ENCODE measurements at places on chromosomes 13 and 19.

DNA sequence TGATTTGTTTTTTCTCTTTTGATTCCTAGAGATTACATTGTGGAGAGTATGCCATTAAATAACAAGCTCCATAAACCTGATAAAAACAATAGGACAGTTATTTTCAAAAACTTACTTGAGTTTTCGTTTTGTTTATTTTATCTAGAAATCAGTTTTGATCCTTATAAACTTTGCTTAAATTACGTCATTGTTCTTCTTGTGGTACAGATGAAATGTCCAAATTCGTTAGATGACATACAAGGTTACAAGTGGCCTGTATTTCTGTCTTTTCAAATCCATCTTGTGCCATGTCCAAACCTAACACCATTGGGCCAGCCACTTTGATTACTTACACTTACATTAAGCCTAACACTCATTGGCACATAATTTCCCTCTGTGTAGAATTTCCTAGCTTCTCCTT, 372.0 kb downstream of the PCDH9 start:
- DNase-seq = no peak

GRCh38 chr19:41552558-41552957, 23.4 kb upstream of the CEACAM21 start:
- no peak for DNase-seq

- no peak for DNase-seq
These were observed 10.1 kb downstream of the BCL3 start for GRCh38 chr19:44758596-44758995.

- no peak for DNase-seq
These were observed 376.4 kb downstream of the MTUS2 start for GRCh38 chr13:29196409-29197074.

GRCh38 chr19:33461256-33462111, 60.1 kb downstream of the PEPD start:
- no peak for DNase-seq

DNA sequence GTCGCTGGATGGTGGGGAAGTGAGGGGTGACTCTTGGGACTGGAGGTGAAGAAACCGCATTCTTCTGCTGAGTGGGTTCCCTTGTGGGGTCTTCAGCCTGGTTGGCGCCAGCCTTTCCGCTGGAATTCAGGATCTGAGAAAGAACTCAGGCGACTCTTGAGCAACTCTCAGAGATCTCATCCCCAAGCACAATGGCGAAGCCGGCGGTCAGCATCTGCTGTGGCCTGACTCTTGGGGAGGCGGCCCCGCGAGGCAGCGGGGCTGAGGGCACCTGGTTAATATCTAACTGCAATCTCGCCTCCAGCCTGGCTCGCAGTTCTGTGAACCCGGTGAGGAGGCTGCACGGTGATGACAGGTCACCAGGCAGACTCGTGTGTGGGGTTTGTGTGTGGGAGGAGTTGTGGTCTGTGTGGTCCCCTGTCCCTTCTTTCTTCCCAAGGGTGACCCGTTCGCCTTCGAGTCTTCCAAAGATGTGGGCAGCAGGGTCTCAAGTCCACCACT, 883 bp downstream of the ZNF441 start:
- no peak for DNase-seq

DNA sequence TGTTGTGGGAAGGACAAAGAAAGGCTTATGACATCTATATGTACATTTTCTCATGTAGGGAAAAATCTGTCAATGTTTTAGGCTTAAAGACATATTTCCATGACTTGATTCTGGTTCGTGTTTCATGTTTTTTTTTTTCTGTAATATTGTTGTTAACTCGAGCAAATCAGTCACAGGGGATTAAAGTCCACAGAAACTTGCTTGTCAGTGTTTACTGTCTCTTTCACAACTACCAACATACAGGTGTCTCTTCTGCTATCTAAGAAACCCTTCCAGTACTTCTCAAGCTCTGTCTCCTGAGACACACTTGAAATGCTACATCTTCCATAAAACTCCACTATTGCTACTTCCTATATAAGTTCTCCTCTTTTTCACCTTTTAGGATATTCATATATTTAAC, 130.9 kb upstream of the SLITRK6 start:
- no peak for DNase-seq

- no peak for DNase-seq
These were observed 2.8 kb upstream of the ANGPTL8 start for GRCh38 chr19:11236324-11237301.

DNA sequence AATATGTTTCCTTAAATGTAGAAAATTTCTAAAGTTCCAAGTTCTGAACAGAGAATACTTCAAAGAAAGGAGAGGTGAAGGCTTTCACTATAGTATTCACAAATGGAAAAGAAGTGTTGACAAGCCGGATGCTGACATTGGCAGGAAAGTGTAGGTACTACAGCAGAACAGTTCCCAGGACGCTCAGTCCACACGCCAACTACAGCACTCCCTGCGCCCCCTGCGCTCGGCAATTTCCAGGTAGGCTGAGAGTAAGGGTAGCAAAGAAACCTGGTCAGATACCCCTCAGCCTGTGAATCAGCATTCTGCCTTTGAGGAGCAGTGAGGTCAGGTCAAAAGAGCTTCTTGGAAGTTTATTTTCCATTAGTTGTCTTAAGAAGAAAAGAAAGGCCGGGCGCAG, 115.3 kb downstream of the NALCN start:
- DNase-seq = no peak

DNA sequence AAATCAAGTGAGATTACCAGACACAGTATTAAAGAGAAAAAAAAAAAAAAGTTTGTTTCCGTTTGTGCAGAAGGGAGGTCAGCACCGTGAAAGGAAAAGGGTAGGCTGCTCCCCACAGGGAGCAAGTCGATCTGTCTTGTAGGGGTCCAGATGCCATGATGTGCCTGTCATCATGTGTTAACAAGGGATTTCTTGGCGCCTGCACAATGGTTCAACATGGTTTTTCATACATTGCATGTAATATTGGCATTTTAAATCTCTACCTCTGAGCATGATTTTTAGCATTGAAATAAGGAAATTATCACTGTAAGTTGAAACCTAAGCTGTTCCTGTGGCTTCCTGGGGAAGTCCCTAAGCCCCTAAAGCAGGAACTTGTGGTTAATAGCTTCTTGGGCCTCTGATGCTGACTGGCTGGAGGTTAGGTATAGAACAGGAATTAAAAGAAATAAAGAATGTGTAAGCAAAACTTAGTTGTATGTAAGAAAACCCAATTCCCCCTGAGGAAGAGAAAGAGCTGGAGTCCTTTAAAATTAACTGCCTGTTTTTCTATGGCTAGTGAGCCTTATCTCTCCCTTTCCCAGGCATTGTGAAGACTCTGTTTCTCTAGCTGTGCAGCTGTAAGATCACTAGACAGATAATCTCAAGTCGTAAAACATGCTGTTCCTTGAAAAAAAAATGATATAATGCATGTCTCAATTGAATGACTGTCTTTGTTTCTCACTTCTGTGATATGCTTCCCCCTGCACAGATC, 7.4 kb upstream of the FCGBP start:
- DNase-seq = no peak

DNA sequence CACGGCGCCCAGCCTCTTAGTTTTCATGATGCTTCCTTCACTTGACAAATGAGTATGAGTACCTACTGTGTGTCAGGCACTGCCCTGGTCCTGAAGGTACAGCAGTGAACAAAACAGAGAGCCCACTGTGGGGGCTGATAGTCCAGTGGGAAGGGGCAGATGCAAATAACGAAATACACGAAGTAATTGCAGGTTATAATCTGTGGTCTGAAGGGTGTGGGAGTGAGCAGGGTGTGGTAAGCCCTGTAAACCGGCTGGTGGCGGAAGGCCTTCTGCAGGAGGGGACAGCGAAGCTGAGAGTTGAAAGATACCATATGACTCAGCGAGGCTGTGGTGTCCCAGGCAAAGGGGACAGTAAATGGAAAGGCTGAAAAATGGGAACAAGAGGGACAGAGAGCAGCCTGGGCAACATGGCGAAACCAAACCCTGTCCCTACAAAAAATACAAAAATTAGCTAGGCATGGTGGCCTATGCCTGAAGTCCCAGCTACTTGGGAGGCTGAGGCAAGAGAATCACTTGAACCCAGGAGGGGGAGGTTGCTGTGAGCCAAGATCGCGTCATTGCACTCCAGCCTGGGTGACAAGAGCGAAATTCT, 60.5 kb downstream of the MAP4K1 start:
- DNase-seq = no peak
